CD8-positive, alpha-beta T cell (primary cell): ENCODE measurements at places on chromosomes 13 and 19.

DNA sequence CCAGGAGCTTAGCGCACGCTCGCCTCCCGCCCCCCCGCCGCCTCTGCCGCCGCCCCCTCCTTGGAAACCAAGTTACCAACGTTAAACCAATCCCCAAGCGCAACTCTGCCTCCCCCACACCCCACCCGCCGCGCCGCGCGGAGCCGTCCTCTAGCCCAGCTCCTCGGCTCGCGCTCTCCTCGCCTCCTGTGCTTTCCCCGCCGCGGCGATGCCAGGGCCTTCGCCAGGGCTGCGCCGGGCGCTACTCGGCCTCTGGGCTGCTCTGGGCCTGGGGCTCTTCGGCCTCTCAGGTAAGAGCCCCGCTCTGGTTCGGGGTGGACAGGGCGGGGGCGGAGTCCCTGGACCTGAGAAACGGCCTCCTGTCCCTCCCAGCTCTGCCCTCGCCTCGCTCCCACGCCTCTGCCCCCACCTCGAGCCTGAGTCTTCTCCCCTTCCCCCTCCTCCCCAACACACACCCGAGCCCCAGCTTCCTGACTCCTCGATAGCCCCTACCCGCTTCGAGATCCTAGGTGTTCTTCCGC lies at the start of gene ICAM5:
TSS of gene ICAM5 (plus strand) at position 117 of the 521 bp plus-strand sequence. CDS start at position 209, 92 bp downstream.
- DNase-seq: no peak

DNA sequence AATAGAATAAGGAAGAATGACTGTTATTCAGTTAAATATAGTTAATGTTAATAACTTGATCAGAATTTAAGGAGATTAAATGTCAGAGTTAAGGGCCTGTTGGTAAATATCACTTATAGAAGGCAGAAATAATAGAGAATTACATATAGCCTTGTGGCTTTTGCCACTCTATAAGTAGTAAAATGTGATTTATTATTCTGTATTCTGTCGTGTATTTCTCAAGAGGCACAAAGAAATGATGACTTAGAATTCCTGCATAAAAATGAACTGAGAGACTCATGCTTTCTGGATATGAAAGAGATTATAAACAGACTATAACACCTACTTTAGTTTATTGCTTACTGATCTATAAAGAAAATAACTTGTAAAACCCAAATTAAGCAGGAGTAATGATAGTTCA lies 40.1 kb downstream of the GPC6 start:
- no peak for DNase-seq

- no peak for DNase-seq
Observed at GRCh38 chr19:18989316-18989715, 44.0 kb downstream of the SUGP2 start.

DNA sequence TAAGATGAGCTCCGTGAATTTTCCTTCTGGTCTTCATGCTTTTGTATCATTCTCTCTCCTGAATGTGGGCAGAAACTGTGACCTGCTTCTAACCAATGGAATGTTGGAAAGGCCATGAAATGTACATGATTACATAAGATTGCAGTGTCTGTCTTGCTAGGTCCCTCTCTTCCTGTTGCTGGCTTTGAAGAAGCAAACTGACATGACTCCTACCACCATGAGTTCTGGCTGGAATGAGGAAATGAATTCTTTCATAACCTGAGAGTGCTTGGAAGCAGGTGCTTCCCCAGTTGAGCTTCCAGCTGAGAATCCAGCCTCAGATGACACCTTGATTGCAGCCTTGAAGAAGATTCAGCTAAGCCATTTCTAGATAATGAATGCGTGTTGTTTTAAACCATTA lies 275.0 kb upstream of the MIR17HG start:
- DNase-seq: no peak

DNA sequence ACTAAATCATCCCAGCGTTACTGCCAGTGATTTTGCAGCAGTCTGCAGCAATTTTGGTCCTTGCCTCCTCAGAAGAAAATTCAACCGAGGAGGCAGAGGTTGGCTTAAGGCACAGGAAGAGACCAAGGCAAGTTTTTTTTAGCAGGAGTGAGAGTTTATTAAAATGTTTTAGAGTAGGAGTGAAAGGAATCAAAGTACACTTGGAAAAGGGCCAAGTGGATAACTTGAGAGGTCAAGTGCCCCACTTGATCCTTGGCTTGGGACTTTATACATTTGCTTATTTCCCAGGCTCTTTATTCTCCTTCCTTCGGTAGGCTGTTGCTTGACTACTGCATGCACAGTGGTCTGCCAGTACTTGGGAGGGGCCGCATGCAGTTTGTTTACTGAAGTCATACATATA lies 2.9 kb upstream of the ZNF134 start:
- DNase-seq: no peak

DNA sequence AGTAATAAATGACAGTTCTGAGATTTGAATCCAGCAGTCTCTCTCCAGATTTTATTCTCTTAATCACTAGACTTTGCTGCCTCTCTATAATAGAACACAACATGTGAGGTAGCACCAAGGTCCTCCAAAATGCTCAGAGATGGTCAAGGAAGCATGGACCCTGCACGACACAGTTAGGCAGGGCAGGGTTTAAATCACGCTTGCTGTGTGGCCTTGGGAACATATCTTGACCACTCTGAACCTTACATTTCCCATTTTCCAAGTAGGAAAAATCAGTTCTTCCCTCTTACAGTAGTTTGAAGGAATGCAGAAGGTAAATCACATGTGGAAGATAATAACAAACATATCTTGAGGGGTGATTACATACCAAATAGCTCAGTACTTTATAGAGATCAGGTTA lies 6.3 kb downstream of the SYT3 start:
- DNase-seq: no peak

DNA sequence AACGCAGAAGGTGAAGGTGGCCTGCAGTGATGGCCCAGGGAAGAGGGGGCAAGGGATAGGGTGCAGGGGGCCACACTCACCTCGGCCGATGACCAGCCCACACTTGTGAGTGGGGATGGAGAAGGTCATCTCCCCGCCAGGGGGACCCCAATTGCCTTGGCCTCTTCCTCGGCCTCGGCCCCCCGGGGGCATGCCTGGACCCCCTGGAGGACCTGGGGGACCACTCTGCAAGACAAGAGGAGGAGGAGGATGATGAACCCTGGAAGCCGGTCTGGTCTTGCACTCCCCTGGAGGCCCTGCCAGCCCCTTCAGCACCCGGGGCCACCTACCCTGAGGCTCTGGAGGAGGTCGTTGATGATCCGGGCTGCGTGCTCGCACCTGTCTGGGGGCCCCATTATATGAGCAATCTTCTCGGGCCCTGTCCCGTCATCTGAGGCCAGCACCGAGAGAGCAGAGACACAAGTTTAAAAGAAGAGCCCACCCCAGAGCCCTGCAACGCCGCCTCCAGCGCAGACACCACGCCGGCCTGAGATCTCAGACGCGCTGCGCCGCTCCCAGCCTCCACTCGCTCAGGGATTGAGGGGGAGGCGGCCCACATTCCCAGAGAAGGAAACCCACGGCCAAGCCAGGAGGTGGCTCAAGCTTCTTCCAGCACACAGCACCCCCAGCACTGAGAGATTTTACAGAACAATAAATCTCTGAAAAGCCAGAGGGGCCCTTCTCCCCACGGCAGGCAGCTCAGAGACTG lies 7.8 kb downstream of the KHSRP start:
- DNase-seq: no peak

GRCh38 chr19:29285187-29285687 lies 72.3 kb upstream of the UQCRFS1 start:
- no peak for DNase-seq

DNA sequence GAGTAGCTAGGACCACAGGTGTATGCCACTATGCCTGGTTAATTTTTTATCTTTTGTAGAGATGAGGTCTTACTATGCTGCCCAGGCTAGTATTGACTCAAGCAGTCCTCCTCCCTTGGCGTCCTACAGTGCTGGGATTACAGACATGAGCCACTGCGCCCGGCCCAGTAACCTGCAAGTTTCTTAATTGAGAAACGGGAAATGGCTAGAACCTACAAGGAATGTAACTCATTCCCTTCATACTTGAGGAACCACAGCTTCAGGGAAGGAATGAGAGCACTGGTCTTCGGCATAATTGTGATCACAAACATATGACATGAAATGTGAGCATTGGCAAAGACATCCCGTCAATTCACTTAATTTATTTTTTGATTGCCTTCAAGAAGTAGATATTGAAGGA lies 157.0 kb downstream of the KLF5 start:
- DNase-seq: no peak

DNA sequence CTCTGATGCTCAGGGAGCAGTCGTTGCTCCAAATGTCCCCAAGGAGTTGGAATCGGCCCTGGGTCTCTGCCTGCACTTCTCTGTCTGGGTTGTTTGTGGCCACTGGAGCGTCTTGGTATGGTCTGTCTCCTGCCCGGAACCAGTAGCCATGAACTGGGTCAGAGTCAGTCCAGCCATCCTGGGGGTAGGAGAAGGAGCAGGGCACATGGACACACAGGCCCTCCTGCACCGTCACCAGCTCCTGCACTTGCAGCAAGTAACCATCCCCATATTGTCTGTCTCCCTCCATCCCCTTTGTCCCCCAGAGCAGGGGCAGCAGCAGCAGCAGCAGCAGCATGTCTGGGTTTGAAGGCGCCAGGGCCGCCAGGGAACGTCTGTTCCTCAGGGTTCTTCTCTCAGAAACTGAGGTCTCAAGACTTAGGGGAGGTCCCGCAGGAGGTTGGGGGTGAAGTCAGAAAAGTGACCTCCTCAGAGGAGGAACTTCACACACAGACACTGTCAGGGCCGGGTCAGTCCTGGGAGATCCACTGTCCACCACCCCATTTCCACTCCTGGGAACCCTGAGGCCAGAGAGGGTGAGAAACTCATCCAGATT lies at the start of gene SIGLEC8:
TSS of gene SIGLEC8 (minus strand) at position 404 of the 595 bp plus-strand sequence. CDS start at position 337, 67 bp downstream.
- no peak for DNase-seq

GRCh38 chr19:14611051-14611450 lies 28.2 kb downstream of the CLEC17A start:
- no peak for DNase-seq

DNA sequence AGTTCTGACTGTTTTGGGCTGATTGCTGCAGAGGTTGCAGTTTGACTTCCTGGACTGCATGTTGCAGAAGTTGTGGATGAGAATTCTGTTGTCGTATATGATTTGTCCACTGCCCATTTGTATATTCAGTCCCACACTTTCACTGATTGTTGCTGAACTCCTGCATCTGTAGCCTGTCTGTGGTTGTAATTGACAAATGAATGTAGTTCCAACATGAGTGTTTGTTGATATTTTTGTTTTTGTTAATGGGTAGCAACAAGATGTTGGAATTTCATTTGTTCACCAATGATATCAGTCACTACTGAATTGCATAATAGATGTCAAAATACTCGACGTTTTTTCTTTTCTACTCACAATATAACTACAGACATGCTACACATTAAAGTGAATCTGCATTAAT lies 533.9 kb downstream of the DCT start:
- no peak for DNase-seq

DNA sequence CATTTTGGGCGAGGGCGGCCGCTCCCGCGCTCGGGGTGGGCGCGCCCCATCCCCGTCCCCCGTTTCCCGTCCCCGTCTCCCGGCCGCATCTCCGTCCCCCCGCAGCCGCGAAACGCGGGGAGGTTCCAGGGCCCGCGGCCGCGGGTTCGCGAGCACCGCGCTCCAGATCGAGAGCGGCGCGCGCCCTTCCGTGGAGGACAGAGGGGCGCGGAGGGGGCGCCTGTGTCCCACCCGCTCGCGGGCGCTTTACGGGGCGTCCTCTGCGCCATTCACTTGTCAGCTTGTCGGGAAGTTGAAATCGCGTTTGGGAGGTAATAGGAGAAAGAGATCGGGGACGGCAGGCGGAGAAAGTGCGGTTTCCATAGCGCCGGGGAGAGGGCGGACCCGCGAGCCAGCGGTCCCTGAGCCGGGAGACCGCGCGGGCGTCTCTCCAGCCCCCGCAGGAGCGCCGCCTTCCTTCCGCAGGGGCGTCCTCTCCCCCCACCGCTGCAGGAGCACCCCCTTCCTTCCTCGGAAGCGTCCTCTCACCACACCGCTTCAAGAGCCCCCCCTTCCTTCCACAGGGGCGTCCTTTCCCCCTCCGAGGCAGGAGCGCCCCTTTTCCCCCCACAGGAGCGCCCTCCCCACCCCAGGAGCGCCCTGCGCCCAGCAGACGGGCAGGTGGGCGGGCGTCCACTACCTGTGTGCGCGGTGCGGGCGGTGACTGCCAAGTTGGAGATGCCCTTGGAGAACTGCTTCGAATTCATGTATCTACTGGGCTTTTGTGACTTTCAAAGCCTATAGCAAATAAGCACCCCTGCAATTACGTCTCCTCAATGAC lies 962 bp upstream of the IRS2 start:
- peak; percentile 40 for DNase-seq
